Endothelial cell of umbilical vein (primary cell): ENCODE measurements at places on chromosomes 13 and 19. TPM values are rescaled to one million over a fixed set of nuclear protein-coding genes. Genes with fewer than 3 reads are reported as not detected.

GRCh38 chr13:108967371-108967770 is 338.0 kb downstream of the MYO16 start:
- peaks cover 3% of the 10 kb centered on the region for H3K27me3 ChIP-seq
- H3K36me3 ChIP-seq: no peaks in the 10 kb centered on the region
- no peaks in the 10 kb centered on the region for H3K4me1 ChIP-seq
- no peak overlapping the region for H3K4me3 ChIP-seq

- no peaks in the 10 kb centered on the region for H3K27me3 ChIP-seq
- H3K27ac ChIP-seq: no peak overlapping the region
- no peaks in the 10 kb centered on the region for H3K36me3 ChIP-seq
- no peak for DNase-seq
- H3K4me3 ChIP-seq: no peak overlapping the region
Measured at GRCh38 chr19:11401808-11402543, 17.1 kb downstream of the RGL3 start.

- no peaks in the 10 kb centered on the region for H3K36me3 ChIP-seq
- H3K27ac ChIP-seq: no peak overlapping the region
- no peaks in the 10 kb centered on the region for H3K4me1 ChIP-seq
- H3K27me3 ChIP-seq: no peaks in the 10 kb centered on the region
- no peak overlapping the region for H3K4me3 ChIP-seq
Measured at GRCh38 chr13:61608138-61608537, 192.5 kb upstream of the PCDH20 start.

Gene CEBPA
- not detected in 2 replicates for total RNA-seq

Gene GNG7
- 0.72 and 0.84 TPM in 2 replicates for total RNA-seq

Gene RASA3
- total RNA-seq: 51.2 and 53.8 TPM in 2 replicates
